ENCODE measurements at places on chromosomes 1 and 21.

GRCh38 chr21:29235714-29236197 is 63.0 kb upstream of the BACH1 start:
- DNase-seq: no peak

- DNase-seq: no peak
These were observed 4.4 kb upstream of the C1orf56 start for GRCh38 chr1:151043163-151043562.

GRCh38 chr1:99539131-99539530 is 106.8 kb upstream of the PALMD start:
- no peak for DNase-seq

- DNase-seq: no peak
These were observed 73.0 kb downstream of the GBP6 start for GRCh38 chr1:89436856-89437255.

DNA sequence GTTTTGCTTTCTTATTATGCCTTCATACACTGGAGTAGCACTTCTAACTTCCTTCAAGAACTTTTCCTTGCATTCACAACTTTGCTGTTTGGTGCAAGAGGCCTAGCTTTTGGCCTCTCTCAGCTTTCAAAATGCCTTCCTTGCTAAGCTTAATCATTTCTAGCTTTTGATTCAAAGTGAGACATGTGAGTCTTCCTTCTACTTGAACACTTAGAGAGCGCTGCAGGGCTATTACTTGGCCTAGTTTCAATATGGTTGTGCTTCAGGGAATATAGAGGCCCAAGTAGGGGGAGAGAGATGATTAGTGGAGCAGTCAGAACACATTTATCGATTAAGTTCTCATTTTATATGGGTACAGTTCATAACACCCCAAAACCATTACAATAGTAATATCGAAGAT is 12.4 kb downstream of the ANGEL2 start:
- DNase-seq: no peak

DNA sequence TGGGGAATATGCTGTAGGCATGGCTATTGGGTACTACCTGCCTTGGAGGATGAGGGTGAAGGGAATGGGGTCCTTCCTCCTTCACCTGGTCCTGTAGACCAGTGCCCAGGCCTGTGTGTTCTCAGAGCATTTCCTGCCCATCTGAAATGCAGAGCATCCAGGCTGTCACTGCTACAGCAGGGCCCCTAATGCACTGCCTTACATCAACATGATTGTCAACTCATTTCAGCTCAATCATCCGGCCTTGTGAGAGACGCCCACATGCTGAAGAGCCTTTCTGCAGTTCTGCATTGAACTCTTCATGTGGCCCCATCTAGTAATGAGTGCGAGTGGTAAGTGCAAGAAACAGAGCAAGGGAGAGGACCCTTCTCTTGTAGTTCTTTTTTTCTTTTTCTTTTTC is 39.8 kb upstream of the SRP9 start:
- DNase-seq: no peak

GRCh38 chr1:2969011-2969844 is 52.0 kb upstream of the ACTRT2 start:
- no peak for DNase-seq

DNA sequence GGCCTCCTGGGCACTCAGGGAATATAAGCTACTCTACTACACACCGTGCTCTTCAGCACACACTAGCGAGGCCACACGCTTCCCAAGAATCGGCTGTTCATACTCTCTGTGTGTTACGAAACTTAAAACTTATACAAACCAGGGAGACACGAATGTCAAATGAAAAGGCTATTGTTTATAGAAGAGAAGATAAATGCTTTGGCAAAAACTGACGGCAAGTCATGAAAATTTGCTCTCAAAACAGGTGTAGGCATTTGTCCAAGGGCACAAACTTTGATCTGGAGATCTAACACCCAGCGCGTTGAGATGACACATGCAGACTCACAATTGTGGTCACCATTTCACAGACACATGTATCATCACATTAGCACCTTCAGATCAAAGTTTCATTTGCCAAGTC is 46.1 kb downstream of the USP48 start:
- DNase-seq: no peak

GRCh38 chr1:244653439-244654107 is 647 bp downstream of the DESI2 start:
- no peak for DNase-seq

DNA sequence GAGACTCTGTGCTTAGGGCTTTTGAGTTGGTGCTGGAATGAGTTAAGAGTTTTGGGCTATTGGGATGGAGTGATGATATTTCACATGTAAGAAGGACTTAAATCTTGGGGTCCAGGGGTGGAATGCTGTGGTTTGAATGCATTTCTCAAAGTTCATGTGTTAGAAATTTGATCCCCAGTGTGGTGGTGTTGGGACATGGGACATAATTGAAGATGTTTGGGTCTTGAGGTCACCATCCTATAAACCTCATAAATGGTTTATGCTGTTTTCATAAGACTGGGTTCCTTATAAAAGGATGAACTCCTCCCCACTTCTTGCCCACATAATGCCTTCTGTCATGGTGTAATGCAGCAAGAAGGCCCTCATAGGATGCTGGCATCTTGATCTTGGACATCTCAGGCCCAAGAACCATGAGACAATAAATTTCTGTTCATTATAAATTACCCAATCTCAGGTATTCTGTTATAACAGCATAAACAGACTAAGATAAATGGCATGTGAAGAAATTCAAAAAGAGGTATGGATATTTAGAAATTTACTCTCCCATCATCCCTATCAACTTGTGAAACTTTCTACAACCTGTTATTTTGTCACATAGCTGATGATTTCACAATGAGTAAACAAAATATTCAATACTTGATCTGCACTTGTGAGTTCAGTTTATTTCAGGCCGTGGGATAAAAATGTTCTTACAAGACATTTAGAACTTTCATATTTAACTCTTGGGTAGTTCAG is 48.0 kb upstream of the NEK7 start:
- no peak for DNase-seq

DNA sequence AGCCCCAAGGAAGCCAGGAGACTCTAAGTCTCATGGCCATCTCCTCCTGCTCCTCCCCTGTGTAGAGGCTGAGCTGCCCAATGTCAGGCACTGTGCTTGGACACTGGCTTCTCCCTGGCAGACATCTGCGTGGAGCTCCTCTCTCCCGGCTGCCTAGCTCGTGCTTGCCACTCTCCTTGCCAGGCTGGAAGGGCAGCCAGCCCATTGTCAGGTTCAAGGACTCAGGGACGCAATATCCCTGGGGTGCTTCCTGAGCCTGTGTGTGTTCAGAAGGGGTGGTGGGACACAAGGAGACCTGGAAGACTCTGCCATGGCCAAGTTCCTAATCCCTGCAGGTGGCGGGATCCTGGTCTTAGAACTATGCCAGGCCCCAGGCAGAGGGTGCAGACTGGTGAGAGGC is 65.4 kb upstream of the PARP1 start:
- no peak for DNase-seq

GRCh38 chr1:115114308-115114707 is 25.0 kb upstream of the TSPAN2 start:
- no peak for DNase-seq

DNA sequence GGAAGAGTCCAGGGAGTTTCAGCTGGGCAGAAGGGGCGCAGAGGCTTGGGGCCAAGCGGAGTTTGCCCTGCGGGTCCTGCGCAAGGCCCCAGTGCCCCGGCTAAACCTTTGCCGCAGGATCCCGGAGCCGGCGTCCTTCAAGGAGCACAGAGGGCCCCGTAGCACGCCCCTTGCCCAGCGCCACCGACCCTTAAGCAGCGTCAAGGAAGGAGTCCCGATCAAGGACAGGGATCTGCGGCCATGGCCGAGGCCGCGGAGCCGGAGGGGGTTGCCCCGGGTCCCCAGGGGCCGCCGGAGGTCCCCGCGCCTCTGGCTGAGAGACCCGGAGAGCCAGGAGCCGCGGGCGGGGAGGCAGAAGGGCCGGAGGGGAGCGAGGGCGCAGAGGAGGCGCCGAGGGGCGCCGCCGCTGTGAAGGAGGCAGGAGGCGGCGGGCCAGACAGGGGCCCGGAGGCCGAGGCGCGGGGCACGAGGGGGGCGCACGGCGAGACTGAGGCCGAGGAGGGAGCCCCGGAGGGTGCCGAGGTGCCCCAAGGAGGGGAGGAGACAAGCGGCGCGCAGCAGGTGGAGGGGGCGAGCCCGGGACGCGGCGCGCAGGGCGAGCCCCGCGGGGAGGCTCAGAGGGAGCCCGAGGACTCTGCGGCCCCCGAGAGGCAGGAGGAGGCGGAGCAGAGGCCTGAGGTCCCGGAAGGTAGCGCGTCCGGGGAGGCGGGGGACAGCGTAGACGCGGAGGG is 520 bp downstream of the CLIC6 start:
- DNase-seq: no peak

DNA sequence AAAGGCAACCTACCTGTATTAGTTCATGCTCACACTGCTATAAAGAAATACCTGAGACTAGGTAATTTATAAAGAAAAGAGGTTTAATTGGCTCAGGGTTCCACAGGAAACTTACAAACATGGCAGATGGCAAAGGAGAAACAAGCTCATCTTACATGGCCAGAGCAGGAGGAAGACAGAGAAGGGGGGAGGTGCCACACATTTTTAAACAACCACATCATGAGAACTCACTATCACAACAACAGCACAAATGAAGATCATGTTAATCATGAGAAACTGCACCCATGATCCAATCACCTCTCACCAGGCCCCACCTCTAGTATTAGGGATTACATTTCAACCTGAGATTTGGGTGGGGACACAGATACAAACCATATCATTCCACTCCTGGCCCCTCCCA is 90.6 kb upstream of the KCTD3 start:
- DNase-seq: no peak

DNA sequence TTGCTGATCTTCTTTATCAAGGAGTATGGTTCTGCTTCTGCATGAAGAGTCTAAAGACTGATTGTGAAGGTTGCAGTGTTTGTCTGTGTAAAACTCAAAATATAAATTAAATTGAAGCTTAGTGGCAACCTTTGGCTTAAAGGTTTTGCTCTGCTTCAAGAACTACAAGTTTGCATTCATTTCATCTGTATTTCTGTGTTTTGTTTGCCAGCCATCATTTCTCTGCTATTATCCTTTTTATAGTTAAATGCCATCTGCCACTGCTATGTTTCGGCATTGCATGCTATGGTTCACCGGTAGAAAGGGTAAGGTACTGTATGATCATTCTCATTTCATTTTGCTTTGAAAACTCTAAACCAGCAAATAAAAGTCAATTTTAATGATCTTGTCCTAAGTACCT is 52.9 kb downstream of the OSBPL9 start:
- DNase-seq: no peak

DNA sequence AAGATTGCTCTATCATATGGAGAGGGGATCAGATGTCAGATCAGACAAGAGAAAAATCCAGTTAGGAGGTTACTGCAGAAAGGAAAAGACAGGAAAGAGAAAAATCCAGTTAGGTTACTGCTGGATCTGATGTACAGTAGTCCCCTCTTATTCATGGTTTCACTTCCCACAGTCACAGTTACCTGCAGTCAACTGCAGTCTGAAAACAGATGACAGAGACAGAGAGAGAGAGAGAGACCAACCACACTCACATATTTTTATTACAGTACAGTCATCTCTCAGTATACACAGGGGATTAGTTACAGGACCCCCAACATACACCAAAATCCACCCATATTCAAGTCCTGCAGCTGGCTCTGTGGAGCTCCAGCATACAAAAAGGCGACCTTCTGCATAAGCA is 29.3 kb downstream of the NUP133 start:
- DNase-seq: no peak

DNA sequence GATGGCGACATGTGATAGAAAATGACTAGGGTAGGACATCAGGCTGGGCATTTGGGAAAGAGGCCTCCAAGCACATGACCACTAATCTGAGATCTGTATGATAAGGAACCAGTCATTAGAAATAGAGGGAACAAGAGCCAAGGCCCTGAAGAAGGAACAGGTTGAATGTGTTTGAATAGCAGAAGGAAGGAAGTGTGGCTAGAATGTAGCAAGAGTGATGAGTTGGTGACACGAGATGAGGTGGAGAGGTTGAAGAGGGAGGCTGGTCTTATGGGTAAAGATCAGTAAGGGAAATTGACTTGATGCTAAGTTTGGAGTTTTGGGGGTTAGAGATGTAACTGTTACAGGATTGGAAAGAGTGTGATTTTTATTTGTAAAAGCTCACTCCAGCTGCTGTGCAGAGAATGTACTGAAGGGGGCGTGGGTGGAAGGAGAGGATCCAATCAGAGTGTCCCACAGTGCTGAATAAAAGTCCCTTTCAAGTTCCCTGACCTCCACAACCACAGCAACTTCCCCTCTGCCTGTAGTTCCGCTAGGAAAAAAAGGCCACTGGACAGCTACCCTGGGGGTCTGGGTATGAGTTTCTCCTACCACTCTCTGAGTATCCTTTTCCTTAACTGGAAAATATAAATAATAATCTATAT is 295.0 kb downstream of the OMA1 start:
- no peak for DNase-seq

DNA sequence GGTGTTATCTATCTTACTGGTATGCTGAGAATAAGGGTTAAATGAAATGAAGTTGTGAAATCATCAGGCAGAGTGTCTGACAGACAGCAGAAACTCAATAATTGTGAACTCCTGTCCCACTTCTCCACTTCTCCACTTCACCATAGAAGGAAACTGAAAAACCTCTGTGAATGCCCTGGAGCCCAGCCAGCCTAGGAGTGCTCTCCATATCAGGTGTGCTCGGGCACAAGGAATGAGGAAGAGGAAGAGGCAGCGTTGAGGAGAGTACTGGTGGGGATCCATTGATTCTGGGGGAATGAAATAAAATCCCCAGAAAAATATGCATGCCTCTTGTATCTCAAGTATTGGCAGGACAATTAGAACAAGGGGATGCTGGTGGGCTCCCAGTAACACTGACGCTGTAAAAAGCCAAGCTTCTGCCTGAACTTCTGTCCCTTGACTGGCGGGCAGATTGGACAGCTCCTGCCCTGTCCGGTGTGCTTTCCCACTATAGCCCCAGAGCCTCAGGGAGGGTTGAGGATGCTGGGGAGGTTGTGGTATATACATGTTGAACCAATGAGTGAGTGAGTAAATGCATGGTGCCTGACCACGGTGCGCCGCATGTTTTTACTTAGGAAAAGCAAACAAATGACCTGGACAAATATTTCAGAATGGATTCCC is 47.7 kb downstream of the NMNAT2 start:
- no peak for DNase-seq

GRCh38 chr21:25664491-25664931 is 25.5 kb downstream of the JAM2 start:
- DNase-seq: no peak

GRCh38 chr1:28062806-28063205 is 25.6 kb downstream of the EYA3 start:
- no peak for DNase-seq

DNA sequence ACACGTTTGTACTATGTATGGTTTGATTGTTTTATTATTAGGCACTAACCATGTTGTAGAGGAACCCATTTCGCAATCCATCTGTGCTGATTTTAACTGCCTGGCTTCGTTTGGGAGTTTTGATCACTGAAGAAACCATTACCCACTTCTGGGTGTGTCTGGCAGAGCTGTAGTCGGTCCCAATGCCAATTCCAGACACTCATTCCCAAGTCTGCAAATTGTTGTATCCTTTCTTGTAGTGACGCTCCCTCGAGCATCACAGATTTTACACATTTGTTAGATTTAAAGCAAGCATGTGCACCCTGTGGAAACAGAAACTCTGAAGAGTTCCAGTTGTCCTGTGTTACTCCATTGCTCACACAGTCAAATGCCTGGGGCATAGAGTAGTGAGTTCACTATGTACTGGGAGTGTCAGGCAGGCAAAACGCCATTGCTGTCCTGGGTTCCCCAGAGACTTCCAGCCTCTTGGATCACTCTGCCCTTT is 31.0 kb upstream of the EFCAB14 start:
- no peak for DNase-seq

GRCh38 chr1:15974855-15975254 is 1.0 kb downstream of the ZBTB17 start:
- DNase-seq: no peak

- DNase-seq: peak; percentile 35
These were observed at the start of gene AGMAT for GRCh38 chr1:15584489-15585363. Gene AGMAT, minus strand, starts transcription at chr1:15585051. Its CDS starts 84 bp downstream, at chr1:15584967.

Data from stimulated activated CD4-positive, alpha-beta T cell treated with anti-CD3 and anti-CD28 coated beads, TNF-alpha, amount 100 ng/mL, for 4 hours (primary cell).